Iris pigment epithelial cell (primary cell): ENCODE measurements at places on chromosomes 3 and 15.

DNA sequence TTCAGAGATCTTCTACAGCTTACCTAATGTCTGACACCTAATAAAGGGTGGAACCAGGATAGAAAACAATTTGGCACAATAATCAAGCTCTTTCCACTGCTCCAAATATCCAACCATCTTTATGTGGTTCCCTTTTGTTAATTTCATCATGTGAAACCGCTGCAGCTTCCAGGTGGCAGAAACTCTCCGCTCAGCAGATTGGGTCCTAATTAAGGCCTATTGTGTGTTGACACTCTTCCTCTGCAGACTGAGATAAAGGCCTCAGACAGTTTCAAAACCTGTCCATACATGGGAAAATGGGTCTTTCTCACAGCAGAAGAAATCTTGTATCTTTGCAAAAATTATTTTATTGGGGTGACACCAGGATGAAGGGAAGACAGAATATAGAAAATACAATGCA is 1002.4 kb upstream of the SEMA6D start:
- no peak for DNase-seq

DNA sequence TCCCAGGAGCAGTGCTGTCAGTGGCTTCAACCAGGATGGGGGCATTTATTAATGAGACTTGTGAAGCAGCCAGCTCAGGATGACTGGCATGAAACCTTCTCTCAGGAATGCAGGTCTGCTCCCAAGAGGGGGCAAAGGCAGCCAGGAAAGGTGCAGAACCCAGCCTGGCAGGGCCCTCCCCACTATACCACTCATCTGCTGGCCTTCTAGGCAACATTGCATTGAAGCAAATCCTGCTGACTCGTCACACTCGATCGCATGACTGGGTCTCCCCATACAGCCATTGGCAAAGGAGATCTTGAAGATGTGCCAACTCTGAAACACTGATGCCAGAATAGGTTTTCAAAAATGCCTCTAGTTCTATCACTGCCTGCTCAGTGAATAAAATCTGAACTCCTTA is 65.7 kb upstream of the CMTM7 start:
- DNase-seq, result no peak

GRCh38 chr15:45225506-45226273 is 26.3 kb upstream of the SLC28A2 start:
- DNase-seq, result no peak

DNA sequence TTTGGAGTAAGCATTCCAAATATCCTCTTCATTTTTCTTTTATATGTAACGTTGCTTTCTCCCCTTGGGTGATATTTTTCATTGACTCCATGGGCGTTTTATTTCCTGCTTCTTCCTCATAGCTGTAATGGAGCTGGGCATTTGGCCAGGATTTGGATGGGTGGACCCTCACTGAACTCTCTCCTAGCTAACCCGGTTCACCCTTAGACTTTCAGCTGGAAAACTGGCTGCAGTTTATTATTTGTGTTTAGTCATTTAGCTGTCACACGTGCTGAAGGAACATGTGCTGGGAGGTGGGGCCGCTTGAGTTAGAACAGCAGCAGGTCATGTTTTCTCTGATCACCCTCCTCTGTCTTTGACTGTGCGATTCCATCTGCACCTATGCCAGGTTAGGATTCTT is 407.6 kb downstream of the ZIC1 start:
- no peak for DNase-seq

- DNase-seq, result peak; percentile 97
These were observed 200.8 kb upstream of the IL12A start for GRCh38 chr3:159787794-159788205.

GRCh38 chr3:104723000-104723399 is 643.7 kb upstream of the ALCAM start:
- no peak for DNase-seq

- DNase-seq, result no peak
These were observed 215.3 kb upstream of the RARB start for GRCh38 chr3:25212736-25213135.

DNA sequence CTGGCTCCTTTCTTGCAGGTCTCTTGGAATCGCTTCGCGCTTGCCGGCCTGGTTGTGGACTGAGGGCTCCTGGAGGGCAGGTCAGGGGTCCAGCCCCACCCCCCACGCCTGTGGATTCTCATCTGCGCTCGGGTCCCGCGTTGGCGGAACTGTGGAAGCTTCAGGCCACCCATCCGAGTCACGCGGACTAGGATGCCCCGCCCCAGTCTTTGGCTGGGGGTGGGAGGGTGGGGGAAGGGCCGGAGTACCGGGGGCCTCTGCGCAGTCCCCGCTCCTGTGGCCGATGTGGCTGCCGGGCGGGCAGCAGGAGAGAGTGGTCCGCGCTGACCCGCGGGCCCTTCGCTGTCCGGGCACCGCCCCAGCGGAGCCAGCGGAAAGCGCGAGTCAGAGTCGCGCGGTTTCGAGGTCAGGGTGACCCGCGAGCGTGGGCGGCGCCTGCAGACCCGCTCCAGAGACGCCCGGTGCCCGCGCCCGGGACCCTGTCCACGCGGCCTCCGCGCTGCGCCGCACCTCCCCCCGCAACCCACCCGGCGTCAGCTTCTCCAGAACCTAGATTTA is 114.2 kb downstream of the KLF13 start:
- peak; percentile 46 for DNase-seq

DNA sequence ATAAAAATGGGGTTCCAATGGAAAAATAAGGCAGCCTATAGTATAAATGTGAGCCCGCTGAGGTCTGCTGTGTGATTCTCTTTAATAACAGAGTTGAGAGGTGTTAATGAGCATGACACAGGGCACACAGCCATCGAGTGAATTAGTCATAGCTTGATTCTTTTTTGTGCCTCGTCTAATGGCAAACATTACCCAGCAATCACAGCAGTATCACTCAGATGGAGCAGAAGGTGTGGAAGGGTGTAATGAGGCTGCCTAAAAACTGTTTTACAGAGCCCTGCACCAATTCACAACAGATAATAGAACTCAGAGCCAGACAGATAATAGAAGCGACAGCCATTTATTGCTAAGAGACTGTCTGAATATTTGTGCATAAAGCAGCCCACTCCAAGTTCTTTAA is 178.6 kb upstream of the TPRG1 start:
- DNase-seq, result no peak
